NCI-H1436 treated with DMSO at 0.1 percent for 48 hours (cell line): ENCODE measurements at places on chromosomes 3 and 15.

DNA sequence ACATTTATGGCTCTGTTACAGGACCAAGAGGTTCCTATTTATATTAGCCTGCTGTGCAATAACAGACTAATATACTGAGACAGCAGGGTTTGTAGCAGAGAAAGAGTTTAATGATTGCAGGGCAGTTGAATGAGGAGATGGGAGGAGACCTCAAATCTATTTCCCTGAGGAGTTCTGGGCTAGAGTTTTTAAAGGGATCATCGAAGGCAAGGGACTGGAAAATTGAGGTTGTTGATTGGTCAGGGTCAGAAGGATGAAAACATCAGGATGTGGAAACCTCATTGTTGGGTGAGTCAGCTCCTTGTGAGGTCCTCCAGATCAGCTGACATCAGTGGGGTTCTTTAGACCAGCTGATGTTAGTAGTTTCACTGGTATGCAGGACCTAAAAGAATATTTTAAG, 60.6 kb upstream of the GOLGA8B start:
- DNase-seq, result no peak

- no peak for DNase-seq
Observed at GRCh38 chr3:182104881-182105280, 393.2 kb downstream of the SOX2 start.

GRCh38 chr3:19739504-19739903, 194.5 kb downstream of the EFHB start:
- no peak for DNase-seq

DNA sequence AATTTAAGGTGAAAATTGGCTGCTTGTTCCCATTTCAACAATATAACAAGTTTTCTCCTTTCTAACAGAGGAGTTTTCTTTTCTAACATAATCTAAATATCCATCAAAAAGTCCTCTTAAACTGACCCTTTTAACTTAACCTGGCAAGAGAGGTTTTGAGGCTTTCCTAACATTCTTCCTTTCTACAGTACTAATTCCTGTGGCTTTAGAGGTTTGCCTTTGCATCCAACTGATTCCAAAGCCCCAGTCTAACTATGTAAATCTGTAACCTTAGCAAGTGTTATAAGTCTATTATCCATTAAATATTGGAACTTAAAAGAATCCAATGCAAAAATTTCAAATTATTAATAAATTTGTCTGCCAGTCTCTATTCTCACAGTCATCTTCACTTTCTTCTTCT, 134.1 kb downstream of the ISL2 start:
- DNase-seq, result no peak

DNA sequence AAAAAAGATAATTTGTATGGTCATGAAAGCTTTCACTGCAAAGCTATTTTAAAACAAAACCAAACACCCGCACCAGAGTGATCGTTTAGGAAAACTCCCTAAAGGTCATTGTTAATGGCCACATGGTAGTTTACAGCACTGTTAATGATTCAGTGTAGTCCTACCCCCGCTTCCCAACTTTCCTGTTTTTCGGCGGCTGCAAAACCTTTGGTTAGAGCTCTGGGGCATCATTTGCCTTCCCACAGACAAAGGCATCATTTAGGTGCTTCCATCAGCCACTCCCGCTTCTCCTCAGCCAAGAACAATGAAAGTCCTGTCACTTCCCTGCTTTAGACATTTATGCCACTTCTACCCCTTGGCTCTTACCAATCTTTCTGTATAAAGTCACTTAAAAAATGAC, 10.6 kb downstream of the MELTF start:
- no peak for DNase-seq

DNA sequence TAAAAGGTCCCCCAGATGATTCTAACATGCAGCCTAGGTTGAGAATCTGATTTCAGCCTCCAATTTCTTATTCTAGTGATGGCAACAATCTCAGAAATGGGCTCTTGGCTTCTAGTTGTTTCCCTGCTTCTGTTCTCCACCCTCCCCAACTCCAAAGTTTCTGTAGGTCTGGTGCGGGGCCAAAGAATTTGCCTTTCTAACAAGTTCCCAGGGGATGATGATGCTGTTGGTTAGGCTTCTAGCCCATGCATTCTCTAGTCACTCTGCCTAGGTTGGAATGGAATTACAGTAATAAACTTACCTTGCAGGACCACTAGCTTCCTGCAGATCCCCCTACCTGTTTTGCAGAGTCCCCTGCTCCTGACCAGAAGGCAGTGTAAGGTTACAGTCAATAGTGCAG, 103.2 kb upstream of the PPP2R3A start:
- DNase-seq, result no peak

DNA sequence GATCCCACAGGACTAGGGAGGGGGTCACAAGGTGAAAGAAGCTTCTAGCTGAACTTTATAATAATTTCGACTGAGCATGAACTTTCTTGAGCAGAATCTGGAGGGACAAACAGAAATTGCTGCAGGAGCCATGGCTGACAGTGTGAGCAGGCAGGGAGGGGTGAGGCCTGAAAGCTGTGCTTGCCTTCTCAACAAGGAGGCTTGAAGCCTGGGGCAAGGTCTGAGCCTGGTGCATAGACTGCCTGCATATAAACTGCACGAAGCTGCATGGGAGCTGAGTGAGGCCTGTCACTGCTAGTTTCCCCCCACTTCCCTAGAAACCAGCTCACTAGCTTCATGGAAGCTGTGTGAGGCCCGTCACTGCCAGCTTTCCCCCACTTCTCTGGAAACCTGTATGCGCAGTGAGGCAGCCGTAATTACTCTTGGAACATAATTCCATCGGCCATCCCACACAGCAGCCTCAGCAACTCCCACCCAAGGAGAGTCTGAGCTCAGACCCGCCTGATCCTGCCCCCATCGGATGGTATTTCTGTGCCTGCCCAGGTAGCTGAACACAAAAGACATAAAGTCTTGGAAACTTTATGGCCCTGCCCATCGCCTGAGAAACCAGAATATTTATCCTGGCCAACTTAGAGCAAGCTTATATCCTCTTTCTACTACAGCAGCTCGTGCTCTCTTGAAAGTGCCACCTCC, 136.5 kb downstream of the PLCH1 start:
- no peak for DNase-seq

- no peak for DNase-seq
Observed at GRCh38 chr15:34010921-34011320, 28.1 kb downstream of the AVEN start.

GRCh38 chr3:22012471-22012870, 261.5 kb upstream of the ZNF385D start:
- DNase-seq, result no peak

- DNase-seq, result no peak
Observed at GRCh38 chr15:88696254-88696653, 57.4 kb downstream of the ISG20 start.

DNA sequence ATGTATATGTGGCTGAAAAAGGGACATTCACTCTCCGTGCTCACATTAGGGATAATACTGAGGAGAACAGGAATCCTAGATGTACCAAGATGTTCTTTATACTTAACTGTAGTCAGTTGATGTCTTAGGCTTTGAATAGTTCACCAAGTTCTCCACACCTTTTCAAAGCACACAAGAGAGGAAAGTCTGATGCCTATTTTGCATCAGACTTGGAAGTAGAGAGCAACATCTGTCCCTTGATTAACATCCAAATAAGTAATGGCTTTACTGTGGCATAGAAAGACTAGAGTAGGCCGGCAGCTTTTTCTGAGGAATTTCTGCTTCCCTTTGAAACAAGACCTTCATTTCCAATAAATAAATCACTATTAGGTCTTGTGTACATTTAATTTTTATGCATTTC, 34.0 kb downstream of the PIGB start:
- no peak for DNase-seq

DNA sequence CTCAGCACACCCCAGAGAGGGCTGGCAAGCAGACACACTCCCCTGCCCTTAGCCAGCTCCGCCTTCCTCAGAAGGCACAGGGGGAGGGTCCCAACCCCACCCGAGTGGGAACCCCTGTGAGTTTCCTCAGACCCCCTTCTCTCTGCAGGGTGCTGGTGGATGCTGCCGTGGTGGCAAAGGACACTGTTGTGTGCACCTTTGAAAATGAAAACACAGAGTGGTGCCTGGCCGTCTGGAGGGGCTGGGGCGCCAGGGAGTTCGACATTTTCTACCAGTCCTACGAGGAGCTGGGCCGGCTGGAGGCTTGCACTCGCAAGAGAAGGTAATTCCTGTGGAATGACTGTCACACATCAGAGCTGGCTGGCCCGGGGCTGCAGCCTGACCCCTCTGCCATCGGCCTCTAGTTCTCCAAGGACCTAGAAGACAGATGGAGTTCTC, 149.4 kb downstream of the LRRK1 start:
- no peak for DNase-seq

GRCh38 chr3:174193604-174194003, 665.5 kb upstream of the NAALADL2 start:
- DNase-seq, result no peak

DNA sequence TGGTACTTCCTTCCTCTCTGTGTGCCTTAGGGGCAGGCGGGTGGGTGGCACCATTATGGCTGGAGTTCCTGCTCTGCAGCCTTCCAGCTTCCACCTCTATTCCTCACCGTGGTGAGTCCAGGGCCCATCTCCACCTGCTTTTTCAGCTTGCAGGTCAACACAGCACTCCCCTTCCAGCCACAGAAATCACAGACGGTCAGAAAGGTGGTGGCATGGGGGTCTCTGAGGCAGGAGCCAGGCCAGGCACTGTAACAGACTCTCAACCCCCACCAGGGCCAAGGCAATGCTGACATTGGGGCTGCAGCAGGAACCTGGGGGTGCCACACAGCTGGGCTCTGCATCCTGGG, 16.6 kb downstream of the KLF15 start:
- DNase-seq, result no peak
